Stimulated activated CD8-positive, alpha-beta memory T cell treated with anti-CD3 and anti-CD28 coated beads, Interleukin-12 subunit alpha, Interleukin-12 subunit beta, amount 100 ng/mL, for 1 hour (primary cell): ENCODE measurements at places on chromosomes 3 and 15.

DNA sequence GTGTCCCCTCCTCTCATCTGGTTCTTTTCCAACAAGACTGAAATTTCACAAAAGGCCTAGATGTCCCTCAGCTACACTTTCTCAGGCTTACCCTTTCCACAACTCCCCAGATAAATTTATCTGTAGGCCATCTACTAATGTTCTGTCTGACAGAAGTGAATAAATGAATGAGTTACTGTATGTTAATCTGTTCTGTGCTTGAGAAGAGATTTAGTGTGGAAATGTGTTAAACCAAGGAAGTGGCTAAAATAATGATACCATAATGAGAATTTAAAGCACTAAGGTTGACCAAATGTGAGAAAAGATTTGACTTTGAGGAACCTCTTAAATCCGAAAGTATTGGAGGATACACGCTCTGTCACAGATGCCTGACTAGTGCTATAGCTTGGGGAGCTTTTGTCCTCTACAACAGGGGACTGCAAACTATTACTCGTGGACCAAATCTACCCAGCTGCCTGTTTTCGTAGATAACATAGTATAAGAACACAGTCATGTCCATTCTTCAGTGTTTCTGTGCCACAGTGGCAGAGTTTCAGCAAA is 74.8 kb upstream of the P2RY1 start:
- DNase-seq: no peak

- no peak for DNase-seq
These were observed 21.3 kb upstream of the KPNA4 start for GRCh38 chr3:160586679-160587078.

DNA sequence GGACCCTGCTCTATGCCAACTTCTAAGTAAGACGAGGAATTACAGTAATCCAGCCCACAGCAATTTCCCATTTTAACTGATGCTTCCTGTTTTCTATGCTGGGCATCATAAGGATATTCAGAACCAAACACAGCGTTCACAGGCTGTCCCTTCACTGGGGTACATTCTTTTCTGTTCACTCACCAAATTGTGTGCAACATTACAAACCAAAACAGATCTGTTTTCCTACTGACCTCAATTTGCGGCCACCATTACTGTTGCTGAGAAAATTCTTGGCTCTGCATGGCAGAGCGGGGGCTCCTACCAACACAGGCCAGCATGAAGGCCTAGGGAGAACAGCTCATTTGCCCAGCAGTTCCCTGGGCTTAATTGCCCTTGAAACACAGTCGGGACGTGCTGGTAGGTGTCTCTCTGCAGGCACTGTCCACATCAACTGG is 76.5 kb downstream of the MYO1E start:
- no peak for DNase-seq

GRCh38 chr15:78338781-78339180 is 1.4 kb upstream of the CRABP1 start:
- no peak for DNase-seq

- no peak for DNase-seq
These were observed 7.4 kb downstream of the SLC38A3 start for GRCh38 chr3:50212502-50212901.

DNA sequence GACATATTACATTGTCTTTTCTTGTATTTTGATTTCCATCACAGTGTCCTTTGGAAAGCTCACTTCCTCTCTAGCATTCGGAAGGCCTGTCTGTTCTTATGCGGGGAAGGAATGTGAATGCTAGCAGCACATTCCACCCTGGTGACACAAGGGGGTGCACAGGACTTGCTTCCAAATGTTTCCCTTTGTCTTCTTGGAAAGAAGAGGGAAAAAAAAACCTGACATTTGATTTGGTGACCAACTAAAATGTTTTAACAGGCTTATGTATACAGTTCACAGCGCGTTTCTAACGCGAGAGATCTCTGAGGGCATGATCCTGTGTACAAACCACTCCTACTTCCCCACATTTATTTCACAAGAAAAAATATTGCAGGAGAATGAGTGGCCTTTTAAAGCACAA is 107.6 kb upstream of the FXR1 start:
- DNase-seq: no peak

DNA sequence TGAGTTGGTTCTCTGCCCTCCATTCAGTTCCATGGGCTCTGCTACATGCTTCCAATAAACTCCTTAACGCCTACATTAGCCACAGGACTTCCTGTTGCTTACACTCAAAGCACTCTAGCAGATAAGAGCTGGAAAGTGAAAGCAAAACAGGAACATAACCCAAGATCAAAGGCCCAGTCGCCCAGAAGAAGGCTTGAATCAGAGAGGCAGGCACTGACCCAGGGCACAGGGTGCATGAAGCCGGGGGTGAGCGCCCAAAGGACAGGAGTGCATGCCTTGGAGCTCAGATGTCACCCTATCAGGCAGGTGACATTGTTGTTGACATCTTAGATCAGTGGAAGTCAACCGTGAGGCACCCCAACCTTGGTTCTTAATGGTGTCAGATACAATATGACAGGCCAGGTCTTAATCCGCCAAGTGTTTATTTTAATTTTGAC is 235.1 kb downstream of the UACA start:
- DNase-seq: peak; percentile 25

DNA sequence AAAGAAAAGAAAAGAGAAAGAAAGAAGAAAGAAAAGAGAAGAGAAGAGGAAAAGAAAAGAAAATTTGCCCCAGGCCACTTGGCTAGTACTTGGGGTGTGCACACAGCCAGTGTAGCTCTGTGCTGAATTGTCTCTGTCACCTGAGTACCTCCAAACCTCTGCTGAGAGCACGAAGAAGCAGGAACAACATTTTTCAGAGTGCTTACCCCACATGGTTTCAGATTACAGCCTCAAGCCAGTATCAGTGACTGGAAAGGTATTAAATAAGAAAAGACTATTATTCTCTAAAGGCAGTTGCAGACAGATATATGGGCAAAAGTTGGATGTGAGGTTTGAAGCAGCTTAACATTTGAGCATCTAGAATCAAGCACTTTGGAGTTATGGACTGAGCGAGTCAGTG is 113.3 kb upstream of the PHLDB2 start:
- no peak for DNase-seq

- DNase-seq: peak; percentile 50
These were observed 19.7 kb upstream of the SATB1 start for GRCh38 chr3:18444595-18445400.

DNA sequence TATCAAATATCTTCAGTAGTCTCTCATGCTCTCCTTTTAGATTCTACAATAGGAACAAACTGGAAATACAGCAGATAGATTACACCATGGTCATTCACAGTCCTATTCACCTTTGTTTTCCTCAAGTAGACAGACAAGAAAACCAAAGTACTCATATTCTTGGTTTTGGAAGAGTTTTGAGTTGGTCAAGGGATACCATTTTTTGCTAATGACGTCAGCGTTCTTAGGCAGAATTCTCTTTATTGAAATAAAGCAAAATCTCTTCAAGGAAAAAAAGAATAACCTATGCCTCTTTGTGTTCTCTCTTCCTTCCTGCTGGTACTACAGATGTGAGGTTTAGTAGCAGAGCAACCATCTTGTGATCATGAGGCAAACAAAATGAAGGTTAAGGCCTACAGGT is 268.3 kb upstream of the PDZRN3 start:
- DNase-seq: no peak

- no peak for DNase-seq
These were observed 98.3 kb upstream of the CBLB start for GRCh38 chr3:105967117-105967516.

- no peak for DNase-seq
These were observed 189.7 kb upstream of the GBE1 start for GRCh38 chr3:81951106-81951505.

DNA sequence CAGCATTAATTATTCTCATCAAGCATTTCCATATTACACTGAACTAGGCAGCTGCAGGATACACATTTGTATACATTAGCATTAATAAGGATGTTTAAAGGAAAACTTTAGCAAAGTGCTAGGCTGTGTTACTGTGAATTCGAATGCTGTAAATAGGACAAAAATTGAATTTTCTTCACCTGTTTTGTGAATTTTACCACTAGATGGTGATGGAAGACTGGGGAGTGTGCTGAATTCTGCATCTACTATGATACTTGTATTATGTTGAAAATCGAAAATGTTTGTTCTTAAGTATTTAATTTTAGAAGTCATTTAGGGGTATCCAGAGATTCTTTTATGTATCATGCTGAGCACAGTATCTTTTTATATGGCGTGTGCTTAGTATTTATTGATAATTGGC is 12.3 kb upstream of the P2RY14 start:
- DNase-seq: no peak

DNA sequence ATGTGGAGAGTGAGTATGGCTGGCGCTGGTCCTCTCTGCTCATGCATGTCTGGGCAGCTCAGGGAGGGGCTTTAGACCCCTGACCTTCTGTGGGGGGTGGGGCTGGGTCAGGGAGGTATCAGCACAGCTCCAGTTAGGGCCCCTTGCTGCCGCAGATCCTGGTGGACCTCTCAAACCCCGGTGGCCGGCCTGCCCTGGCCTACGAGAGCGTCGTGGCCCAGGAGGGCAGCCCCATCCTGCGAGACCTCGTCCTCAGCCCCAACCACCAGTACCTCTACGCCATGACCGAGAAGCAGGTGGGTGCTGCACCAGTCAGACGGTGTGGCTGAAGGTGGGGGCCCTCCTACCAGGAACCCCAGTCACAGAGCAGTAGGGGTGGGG is 20.2 kb downstream of the PLXNA1 start:
- no peak for DNase-seq

DNA sequence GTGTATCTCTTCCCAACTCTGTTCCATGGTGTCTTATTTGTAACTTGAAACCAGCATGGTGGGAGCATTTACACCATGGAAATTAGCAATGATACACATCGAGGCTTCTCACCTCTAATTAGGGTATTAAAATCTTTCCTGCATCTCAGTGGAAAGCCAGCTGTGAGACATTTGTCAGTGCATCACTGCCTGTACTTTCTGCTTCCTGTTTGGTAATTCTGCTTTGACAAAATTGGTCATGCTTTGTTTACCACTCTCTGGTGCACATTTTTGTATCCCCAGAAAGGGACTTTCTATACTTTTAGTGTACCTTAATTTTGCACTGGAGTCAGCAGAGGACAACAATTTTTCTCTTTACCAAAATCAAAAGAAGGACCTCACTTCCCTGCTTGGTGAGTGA is 402.1 kb downstream of the PDCD6IP start:
- DNase-seq: no peak

DNA sequence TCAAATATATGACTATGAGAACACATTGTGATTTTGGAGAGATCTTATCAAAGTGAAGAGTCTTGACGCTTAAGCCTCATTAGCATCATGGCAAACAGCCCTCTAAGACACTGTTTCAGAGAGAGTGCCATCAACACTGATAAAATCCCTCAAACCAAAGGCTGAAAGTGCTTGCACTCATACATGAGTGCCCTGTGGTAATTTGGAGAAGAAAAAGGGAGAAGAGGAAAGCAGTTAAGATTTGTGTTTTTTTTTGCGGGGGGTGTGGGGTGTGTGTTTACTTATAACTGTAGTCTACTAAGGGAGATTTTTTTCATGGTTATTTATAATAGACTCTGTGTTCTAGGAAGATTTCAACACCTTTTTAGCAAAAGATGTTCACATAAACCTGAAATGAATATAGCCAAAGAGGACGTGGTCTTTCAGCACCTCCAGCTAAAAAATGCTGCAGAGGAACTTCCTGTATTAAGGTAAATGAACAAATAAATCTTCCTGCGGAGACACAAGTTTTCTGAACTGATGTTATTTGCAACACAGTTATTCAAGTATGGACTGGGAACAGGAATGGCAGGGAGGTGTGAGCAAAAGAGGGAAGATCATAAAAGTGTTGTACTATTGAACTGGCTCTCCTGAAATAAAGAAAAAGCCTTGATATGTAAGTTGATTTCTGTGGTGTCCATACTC is 81.9 kb upstream of the TGFBR2 start:
- no peak for DNase-seq

GRCh38 chr15:75720787-75721479 is 8.3 kb upstream of the CSPG4 start:
- DNase-seq: no peak
